NCI-H1417 (cell line): ENCODE measurements at places on chromosomes 11 and 22.

- DNase-seq: no peak
Observed at GRCh38 chr11:100793525-100793924, 106.4 kb downstream of the ARHGAP42 start.

DNA sequence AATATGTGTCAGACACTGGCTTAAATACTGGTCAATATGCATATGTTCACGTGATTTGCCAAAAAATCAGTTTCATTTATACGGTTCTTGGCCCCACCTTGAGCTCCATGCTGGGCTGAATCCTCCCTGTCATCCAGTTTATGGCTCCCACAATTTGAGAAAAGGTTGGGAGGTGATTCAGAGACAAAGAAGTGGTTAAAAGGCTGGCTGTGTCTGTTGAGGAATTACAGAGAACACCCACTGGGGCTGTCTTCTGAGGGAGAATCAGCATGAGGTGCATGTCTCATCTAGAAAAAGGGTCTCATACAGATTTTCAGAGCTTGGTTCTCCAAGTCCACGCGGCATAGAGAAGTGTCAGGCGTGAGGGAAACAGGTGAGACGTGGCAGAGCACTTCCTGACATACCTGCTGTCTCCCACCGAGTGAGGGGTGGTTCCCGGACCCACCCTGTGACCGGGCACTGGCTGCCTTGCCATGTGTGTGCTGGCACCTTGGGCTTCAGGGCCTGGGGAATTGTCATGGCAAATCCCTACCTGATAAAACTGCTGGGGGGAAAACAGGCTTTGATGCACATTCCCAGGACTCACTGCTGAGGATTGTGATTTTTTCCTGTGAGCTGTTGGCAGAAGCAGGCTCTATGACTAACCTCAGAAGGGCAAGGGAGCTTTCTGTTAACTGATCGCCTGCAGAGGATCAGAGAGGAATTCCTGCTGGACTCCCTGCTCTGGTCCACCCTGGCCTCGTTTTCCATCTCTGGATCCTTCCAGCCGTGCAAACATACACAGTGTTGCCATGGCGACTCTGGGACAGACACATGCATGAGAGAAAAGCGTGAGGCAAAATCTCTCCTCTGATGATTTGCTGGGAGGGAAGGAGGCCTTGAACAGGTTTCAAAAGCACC lies 223.6 kb downstream of the ADAMTS15 start:
- DNase-seq: peak; percentile 32

DNA sequence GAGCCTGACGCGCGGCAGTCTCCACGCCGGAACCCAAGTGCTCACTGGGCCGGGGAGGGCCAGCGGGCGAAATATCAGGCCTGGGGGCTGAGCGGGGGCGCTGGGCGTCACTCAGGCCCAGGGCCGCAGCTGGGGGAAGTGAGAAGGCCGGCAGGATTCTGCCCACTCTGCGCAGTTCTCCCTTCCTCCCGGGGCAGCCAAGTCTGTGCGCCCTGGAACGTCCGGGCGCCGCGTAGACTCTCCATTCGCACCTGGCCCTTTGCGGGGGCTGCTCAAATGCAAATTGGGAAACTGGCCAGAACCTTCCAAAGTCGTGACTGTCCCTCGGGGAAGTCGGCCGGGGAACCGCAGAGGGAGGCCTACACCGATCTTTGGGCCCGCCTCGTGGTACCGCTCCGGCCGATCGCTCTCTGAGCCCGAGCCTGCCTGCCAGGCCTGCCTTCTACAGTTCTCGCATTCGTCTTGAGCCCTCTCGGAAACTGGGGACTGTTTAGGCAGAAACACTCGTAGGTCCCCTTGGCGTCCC lies 2.2 kb upstream of the SLC6A5 start:
- DNase-seq: no peak

DNA sequence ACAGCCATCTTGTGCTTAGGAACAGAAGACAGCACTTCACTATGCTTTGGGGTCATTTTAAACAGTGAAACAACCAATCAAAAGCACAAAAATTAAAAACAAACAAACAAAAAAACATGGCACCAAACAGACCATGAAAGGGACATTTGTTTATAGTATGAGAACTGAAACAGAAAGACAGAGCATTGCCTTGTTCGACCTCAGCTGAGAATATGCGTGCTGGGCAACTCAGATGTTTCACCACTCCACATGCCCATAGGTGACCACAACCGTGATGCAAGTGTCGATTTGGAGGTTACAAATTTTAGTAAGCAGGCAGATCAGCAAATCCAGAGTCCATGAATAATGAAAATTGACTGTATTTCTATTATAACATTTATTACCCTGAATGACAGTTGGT lies 30.0 kb downstream of the NNMT start:
- no peak for DNase-seq

DNA sequence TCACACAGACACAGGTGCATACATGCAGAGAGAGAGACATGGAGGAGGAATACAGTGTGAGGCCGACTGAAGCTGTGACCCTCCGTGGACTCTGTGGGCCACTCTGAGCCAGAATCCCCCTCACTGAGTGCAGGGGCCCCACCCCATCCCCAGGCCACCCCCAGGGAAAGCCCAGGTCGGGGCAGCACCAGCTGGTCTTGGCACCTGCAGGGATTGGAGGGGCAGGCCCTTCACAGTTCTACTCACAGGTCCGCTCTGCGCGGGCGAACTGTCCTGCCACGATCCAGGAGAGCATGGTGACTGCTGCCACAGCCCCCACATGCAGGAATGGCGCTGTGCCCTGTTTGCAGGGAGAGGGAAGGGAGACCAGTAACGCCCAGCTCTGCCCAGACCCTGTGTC lies 16.3 kb upstream of the KLHL35 start:
- no peak for DNase-seq

DNA sequence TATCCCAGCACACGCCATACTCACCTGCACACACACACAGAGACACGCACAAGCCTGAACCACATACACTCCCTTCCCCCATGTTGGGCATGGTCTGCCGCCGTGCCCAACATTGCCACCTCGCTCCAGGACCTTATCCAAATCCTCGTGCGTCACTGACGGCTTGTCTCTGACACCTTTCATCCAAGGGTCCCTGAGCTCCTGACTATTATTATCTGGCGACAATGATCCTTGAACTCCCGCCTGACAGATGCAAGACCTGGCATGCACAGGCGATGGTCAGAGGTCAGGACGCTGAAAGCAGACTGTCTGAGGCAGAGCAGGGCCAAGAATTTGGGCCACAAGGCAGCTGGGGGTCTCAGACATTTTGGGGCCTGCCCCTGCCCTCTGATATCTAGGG lies 4.2 kb downstream of the MB start:
- no peak for DNase-seq

DNA sequence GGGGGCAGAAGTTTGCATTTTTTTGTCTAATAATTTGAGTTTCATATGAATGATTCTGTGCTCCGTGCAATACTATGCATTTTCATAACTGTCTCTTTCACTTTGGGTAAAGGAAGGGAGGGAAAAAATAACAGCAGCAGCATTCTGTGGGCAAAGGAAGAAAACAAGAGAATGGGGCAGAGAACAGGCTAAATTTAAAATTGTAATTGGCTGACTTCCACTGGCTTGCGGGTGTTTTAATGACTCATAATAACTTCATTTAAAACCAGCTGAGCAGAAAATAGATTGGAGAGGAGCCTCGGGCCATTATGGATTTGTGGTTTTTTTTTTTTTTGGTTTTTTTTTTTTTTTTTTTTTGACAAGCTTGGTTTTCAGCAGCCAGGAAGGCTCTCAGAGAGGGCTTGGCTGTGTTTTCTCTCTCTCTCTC lies 107.4 kb downstream of the ZBTB16 start:
- peak; percentile 94 for DNase-seq

DNA sequence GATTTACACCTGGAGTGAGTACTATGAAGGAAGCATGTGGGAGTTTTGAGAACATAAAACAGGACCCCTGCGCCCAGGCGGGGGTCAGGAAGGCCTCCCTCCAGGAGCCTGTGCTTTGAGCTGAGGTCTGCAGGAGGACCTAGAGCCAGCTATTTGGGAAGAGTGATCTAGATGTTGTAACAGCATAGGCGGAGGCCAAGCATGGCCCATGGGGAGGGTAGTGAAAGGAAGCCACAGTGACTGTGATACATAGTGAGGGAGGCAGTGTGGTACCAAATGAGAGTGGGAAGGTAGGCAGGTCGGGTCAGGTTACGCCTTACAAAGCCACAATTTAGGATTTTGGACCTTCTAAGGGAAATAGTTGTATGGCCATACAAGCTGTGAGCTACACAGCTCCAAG lies 147.5 kb downstream of the PARVA start:
- no peak for DNase-seq

DNA sequence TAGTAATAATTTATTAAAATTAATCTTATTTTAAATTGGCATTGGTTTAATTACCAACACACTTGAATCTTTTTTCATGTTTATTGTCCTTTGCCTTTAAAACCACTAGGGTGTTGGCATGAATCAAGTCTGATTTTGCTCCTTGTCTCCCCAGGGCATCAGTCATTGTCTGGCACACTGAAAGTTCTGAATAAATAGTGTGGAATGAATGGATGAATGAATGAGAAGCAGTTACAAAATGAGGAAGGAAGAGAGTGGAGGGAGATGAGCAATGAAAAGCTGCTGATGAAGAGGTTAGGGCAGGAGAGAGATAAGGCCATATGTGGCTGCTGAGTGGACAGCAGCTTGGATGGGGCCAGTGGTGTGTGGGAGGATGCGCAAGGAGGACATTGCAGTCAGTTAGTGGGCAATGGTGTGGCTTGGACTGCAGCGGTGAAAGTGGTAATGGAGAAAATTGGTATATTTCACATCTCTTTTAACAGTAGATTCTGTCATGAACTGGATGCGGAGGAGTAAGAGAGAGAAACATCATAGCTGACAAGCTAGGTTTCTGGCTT lies 132.0 kb downstream of the SPON1 start:
- DNase-seq: no peak

GRCh38 chr22:42937164-42937843 lies 77.6 kb downstream of the PACSIN2 start:
- peak; percentile 24 for DNase-seq

DNA sequence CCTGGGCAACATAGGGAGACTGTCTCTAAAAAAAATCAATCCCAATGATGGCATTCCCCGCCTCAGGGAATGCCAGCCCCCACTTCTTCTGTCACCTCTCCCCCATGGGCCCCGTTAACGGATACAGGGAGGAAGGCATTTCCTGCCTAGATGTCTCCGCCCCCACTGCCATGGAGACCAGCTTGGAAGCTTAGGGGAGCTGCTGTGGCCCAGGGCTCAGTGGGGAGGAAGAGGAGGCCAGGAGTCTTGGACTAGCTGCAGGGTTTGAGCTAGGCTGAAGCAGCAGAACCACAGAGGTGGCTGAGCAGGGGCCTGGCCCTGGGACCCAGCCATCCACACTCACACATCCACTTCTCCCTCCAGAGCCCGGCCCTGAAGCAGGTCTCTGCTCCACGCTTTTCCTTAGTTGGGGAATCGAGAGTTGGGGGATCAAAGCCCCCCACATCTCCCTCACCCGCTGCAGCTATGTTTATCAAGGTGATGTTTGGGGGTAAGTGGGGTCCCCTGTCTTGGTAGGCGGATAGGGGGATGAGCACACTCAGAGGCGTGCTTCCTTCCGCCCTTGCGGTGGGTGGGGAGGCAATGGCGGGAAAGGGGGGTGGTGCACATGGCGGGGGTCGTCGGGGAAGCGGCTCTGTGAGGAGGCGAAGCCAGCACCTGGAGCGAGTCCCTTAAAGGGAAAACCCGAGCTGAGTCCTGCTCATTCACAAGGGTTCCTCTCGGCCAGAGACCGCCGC lies at the start of gene C22orf15:
Gene C22orf15 (plus strand): TSS at position 149 of the 737 bp plus-strand sequence. CDS start 317 bp downstream, at position 466.
- no peak for DNase-seq

- no peak for DNase-seq
Observed at GRCh38 chr11:111021131-111021530, 224.4 kb upstream of the POU2AF2 start.

GRCh38 chr11:11786771-11787170 lies 55.0 kb upstream of the USP47 start:
- no peak for DNase-seq

- DNase-seq: no peak
Observed at GRCh38 chr11:73356979-73357860, 19.0 kb upstream of the RELT start.

GRCh38 chr22:47251911-47252310 lies 489.5 kb downstream of the TBC1D22A start:
- no peak for DNase-seq

GRCh38 chr11:96187822-96188221 lies 155.2 kb downstream of the MAML2 start:
- no peak for DNase-seq

GRCh38 chr11:125091877-125092664 lies 19.4 kb downstream of the TMEM218 start:
- DNase-seq: no peak

- DNase-seq: no peak
Observed at GRCh38 chr11:123046473-123047259, 15.3 kb downstream of the HSPA8 start.

DNA sequence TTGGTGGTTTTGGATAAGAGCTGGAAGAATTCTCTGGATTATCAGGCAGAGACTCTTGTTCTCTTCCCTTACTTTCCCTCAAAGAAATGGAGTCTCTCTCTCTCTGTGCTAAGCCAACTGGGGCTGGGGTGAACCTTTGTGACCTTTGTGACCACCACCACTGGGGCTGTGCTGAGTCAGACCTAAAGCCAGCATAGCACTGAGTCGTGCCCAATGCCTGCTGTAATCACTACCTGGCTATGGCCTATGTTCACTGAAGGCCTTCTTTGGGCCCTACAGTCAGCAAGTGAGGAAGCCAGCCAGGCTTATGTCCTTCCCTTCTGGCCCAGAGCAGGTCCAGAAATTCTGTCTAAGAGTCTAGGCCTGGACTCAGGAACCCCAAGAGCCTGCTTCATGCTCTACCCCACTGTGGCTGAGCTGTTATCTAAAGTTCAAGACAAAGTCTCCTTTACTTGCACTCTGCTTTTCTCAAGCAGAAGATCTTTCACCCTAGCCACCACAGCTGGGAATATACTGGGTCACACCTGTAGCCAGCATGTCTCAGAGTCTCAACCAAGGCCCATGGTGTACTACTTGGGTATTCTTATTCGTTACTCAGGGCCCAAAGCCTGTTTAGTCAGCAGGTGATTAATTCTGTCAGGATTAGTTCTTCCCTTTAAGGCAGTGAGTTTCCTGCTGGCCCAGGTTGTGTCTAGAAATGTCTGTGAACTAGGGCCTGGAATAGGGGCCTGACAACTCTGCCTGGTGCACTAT lies 86.0 kb downstream of the EHF start:
- DNase-seq: no peak

GRCh38 chr22:17086296-17086695 lies 1.5 kb downstream of the IL17RA start:
- DNase-seq: no peak

GRCh38 chr11:61830237-61831105 lies 2.4 kb downstream of the FADS2 start:
- no peak for DNase-seq

DNA sequence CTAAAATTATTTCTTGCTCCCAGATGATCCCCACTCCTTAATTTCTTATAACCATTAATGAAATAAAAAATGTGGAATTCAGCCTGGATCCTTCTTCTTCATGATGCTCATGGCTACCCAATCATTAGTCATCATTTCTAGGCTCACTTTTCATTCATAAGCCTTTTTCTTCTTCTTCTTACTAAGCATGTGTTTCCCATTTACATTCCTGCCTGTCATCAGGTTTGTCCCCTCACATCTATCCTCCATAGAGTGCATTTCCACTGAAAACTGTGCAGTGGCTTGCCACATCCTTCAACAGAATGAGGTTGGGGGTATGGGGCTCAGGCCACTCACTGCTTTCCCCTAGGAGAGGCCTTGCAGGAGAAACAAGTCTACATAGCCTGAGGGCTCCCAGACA lies 35.8 kb upstream of the NTM start:
- DNase-seq: no peak
